ENCODE measurements at places on chromosomes 2 and 18.
A peak's percentile ranks its signal among the peaks of the same experiment; 100 is the strongest.

GRCh38 chr18:49728542-49728941, 84.8 kb downstream of the ACAA2 start:
- DNase-seq, result no peak

GRCh38 chr2:159713631-159714246, 1.4 kb downstream of the MARCHF7 start:
- DNase-seq, result no peak

- no peak for DNase-seq
Measured at GRCh38 chr2:143744114-143744513, 614.9 kb downstream of the ARHGAP15 start.

DNA sequence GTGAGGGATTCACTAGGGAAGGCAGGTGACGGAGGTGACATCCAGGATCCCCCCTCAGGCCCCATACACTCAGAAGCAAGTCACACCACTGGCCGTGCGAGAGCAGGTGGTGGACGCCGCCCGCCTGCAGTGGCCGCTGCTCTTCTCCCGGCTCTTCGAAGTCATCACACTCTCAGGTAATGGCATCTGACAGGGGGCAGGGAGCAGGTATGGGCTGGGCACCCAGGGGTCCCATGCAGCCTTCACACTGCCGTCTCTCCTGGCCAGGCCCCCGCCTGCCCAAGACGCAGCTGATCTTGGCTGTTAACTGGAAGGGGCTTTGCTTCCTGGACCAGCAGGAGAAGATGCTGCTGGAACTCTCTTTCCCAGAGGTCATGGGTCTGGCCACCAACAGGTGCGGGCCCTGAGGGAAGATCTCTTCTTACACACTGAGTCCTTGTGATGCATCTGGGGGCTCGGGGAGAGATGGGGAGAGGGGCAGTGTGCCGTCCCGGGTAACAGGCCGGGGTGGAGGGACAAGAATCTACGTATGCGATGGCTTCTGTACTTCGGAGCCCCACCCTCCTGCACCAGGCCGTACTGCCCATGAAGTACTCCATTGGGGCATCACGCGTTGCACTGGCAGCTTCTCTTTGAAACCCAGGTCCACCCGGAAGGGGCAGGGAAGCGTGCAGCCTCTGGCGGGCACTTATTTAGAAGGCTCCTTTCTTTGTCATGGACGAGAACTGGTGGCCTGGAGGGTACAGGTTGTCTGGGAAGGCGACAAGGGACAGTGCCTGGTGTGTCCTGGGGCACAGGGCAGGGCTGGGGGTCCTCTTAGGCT, 18.8 kb upstream of the GPR17 start:
- DNase-seq, result no peak

- DNase-seq, result no peak
Measured at GRCh38 chr2:215743066-215743465, 270.3 kb downstream of the MREG start.

DNA sequence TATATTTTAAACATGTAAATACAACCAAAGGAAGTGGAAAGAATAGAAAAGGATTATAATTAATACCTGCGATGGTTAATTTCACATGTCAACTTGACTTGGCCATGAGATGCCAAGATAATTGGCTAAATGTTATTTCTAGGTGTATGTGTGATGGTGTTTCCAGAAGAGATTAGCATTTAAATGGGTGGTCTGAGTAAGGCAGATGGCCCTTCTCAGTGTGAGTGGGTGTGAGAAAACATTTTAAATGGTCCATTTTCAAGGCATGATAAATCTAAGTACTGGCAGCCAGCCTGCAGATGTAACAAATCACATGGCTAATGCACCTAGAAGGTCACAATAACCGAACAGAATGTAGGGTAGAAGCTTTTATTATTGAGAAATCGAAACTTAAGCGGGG, 99.6 kb upstream of the CDH7 start:
- no peak for DNase-seq

DNA sequence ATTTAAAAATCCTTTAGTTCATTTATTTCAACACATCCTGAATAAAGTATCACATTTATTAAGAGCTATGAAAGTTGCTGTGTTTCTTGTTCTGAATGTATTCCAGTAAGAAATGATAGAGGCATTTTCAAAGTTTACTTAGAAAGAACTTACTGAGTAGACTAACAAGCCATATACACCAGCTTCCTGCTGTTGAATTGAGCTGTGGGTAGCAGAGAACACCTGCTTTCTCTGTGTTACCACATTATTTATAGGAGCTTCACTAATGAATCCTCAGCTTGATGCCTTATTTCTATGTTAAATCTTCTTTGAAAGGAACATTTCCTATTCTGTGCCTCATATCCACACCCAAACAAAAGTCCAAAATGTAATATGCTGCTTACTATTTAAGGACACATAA, 115.4 kb downstream of the CCDC141 start:
- no peak for DNase-seq

DNA sequence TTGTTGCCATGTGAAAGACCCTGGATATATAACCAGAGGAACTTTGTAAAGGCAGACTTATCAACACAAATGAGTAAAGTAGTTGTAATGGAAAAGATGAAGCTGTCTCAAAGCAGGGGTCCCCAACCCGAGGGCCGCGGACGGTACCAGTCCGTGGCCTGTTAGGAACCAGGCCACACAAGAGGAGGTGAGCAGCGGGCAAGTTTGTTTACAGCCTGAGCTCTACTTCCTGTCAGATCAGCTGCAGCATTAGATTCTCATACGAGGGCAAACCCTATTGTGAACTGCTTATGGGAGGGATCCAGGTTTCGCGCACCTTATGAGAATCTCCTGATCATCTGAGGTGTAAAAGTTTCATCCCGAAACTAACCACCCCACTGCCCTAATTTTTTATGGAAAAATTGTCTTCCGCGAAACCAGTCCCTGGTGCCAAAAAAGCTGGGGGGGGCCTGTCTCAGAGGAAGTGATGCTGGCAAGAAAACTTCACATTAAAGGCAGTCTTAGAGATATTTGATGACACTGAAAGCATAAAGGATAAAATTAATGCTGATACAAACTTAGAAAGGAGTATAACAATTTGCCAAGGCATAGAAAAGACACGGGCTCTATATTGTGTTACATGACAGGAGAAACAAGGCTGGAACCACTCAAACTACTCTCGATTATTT, 57.5 kb upstream of the MSTN start:
- DNase-seq, result no peak

GRCh38 chr2:141899740-141900139, 231.1 kb downstream of the LRP1B start:
- DNase-seq, result no peak

DNA sequence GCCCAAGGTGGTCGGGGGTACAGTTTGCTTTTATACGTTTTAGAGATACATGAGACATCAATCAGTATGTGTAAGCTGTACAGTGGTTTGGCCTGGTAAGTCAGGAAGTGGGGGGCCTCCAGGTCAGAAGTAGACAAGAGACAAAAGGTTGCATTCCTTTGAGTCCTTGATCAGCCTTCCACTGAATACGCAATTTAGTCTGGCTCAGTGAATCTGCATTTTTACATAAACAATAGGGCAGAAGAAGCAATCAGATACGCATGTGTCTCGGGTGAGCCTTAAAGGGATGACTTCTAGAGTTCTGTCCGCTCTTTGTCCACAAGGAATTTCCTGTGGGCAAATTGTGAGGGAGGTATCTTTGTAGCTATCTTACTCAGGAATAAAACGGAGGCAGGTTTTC, 87.2 kb downstream of the SOWAHC start:
- no peak for DNase-seq

- DNase-seq, result peak; percentile 85
Measured at GRCh38 chr2:200864176-200865034, at the start of gene CLK1. Gene CLK1 (minus strand): TSS chr2:200864658. CDS start chr2:200861862, 2,796 bp downstream.

- DNase-seq, result no peak
Measured at GRCh38 chr18:7207366-7207915, 23.4 kb upstream of the LRRC30 start.
